ENCODE measurements at places on chromosomes 12 and 14. TPM values are rescaled to one million over a fixed set of nuclear protein-coding genes. Genes with fewer than 3 reads are reported as not detected.

GRCh38 chr14:82419933-82420332 is 886.3 kb upstream of the SEL1L start:
- no peak for DNase-seq

DNA sequence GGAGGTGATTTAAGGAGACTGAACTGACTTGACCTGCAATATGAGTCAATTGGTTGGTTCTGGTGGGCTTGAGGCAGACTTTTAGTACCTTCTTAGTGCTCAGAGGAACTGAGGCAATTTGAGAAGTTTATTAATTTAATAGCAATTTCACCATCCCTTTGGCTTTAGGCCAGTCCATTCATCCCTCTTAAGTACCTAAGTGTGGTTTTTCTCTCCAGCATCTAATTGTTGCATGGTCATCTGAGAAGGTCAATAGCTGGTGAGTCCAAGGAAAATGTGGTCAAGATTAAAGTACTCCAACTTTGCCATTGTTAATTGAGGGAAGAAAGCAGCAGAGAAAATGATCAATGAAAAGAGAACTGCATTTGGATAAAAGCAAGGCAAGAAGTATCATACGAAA is 115.4 kb upstream of the DYRK2 start:
- no peak for DNase-seq

- DNase-seq: no peak
Measured at GRCh38 chr14:38808734-38809455, 294.1 kb downstream of the SEC23A start.

- peak; percentile 49 for DNase-seq
Measured at GRCh38 chr12:4270831-4271716, 2.5 kb upstream of the CCND2 start.

DNA sequence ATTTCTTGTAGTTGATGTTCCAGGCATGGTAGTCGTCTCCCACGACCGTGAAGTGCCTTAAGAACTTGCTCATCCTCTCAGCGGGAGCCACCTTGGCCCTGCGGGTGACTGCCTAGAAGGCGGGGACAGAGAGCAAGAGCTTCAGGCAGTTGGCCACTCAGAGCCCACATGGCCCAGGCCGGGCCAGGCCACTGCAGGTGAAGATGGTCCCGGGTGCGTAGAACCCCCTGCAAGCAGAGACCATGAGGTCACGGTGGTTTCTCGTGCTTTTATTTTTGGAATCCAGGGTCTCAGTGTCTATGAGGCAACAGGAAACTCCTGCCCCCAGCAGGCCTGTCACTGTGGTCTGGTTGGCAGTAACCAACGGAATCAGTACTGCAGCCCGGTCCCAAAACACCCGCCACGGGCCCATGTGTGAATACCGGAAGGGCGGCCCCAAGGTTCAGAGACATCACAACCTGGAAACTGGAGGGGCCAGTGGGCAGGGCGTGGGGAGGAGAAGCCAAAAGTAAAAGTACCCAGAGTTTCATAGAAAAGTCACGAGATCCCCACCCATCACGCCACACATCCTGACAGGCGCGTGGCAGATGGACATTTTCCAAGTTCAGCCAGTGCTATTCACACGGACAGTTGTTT is 27.5 kb downstream of the HVCN1 start:
- no peak for DNase-seq

The RHOJ gene
- 0.18 TPM for total RNA-seq

The TSPAN31 gene
- 65.9 TPM for total RNA-seq

The HPD gene
- not detected for total RNA-seq

The POTEM gene
- total RNA-seq: not detected

The RNF212B gene
- total RNA-seq: not detected

The PLBD1 gene
- 10.0 TPM for total RNA-seq
